Karpas-422 (cell line): ENCODE measurements at places on chromosomes 12 and 14. TPM values are rescaled to one million over a fixed set of nuclear protein-coding genes. Genes with fewer than 3 reads are reported as not detected.
A peak's percentile ranks its signal among the peaks of the same experiment; 100 is the strongest.

DNA sequence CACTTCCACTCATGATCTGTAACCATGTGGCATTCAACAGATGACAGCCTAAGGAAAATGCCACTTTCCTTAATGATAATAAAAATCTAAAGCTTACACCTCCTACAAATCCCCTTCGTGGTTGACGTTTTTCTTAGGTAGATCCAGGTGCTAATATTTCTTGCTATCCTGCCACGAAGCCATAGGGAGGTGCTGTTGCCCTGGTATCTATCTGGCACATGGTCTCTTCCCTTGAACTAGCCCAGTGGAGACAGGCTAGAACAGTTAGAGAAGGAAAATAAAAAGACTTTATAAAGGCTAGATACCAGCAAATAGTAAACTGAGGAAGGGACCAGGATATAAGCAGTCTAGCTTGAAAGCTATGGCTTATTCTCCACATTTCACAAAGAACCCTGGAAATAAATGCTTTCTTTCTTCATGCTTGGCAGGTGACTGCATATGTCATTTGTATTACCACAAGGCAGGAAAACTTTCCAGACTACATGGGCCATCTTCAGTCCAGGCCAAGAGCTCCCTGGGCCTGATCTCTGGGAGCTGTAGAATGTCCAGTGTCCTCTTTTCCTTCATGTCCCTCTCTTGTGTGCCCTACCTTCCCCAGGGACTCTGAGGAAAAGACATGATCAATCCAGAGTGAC is 15.3 kb downstream of the SPIC start:
- peak; percentile 72 for DNase-seq

GPR162 gene
- not detected in 2 replicates for total RNA-seq

DCN gene
- 612 and 1,580 TPM in 2 replicates for total RNA-seq

- DNase-seq = no peak
Measured at GRCh38 chr14:66652525-66653106, 144.7 kb downstream of the GPHN start.

RTL1 gene
- 0.11 TPM in 1 of 2 replicates, not detected in the other for total RNA-seq

GRCh38 chr14:80607430-80608190 is 333.9 kb downstream of the CEP128 start:
- no peak for DNase-seq

EID3 gene
- 1.5 and 2.7 TPM in 2 replicates for total RNA-seq

DNA sequence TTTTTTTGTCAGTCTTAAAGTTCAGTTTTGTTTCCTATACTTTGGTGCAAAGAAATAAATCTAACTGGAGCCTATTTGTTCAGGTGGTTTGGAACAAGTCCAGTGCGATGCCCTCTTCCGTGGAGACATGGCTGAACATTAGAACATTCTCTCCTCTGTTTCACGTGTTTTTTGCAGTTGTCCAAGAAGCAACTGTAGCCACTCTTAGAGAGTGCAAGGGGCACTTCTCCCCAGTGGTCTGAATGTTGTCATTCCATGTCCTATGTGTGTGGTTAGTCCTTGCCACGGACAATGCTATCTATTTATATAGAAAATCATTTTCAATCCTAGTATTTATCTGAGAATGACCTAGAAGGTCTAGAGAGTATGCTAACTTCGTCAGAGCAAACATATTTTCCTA is 1232.5 kb upstream of the SEL1L start:
- DNase-seq = no peak

PRICKLE1 gene
- total RNA-seq = 1.1 and 1.9 TPM in 2 replicates

DNA sequence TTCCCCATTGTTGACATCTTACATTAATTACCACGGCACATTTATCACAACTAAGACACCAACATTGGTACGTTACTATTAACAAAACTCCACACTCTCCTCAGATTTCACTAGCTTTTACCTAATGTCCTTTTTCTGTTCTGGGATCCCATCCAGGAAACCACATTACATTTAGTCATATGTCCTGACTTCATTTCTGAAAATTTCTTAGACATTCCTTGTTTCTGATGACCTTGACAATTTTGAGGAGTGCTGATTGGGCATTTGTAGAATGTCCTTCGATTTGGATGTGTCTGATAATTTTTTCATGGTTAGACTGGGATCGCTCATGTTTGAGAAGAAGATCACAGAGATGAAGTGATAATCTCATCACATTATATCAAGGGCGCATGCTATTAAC is 34.6 kb upstream of the ACSM4 start:
- no peak for DNase-seq

DNA sequence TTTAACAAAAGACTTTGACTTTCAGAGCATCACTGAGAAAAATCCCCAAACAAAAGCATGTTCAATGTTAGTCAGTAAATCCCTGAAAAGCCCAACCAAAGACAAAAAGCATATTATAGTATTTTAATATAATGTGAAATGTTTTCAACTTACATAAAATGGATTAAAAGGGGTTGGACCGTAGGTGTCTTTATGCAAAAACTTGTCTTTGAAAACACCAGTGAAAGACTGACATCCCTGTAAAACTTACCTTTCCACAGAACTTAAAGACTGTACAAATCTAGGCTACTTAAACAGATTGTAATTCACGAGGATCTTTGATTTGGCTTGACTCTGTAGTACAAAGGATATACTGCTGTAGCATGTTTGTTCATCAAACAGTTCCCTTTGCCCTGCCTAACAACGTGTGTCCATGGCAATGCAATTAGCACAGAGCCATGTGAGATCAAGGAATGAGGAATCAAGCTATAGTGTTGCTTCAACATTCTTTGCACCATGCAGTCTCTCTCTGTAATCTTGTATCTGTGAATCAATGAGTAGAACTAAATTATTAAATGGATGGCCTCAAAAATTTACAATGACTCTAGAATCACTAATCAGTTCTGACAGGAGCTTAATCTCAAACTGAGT is 138.5 kb upstream of the SYT1 start:
- DNase-seq = no peak

- DNase-seq = no peak
Measured at GRCh38 chr14:33647385-33647786, 303.5 kb downstream of the EGLN3 start.

GAS2L3 gene
- 1.4 and 5.7 TPM in 2 replicates for total RNA-seq

EP400 gene
- total RNA-seq = 13.7 and 16.8 TPM in 2 replicates

PTPRB gene
- 0.07 TPM in 1 of 2 replicates, not detected in the other for total RNA-seq

GRCh38 chr12:118059341-118060191 is 1.4 kb downstream of the WSB2 start:
- DNase-seq = no peak

DNA sequence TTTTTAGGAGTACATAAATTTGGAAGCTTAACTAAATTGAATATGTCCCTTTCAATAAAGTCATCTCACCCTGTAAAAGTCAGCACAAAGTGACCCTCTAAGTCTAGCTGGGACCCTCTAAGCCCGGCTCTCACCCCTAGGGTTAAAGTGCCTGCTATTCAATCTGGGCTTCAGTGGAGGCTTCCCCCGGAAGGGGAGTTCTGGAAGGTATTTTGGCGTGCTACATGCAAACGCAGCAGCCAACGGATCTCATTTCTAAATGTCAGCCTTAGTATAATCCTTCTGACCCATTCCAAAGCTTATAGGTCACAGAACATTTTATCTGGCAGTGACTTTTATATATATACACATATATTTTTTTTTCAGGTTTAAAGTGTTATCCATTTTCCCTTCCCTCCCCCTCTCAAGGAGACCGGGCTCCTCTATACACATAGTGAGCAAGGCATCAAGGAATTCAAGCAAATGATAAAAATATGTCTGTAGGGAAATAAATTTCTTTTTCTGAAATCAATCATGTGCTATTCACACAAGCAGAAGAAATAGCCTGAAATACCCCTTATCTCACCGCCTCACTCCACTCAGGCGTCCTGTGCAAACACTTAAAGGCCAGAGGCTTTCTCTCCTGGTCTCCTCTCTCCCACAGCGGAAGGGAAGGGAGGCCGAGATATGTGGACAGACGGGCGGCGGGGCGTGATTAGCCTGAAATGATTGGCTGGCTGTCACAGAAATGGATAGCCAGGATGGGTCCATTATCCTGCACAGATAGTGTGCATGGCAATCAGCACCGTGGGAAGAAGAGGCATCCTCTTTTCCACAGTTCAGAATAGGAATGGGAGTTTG is 301.7 kb downstream of the GALC start:
- no peak for DNase-seq

OR4K17 gene
- not detected in 2 replicates for total RNA-seq
